Spinal cord (tissue), 10 donors: ENCODE measurements at places on chromosomes 3 and 15.

GRCh38 chr3:119098619-119099222 is 47.2 kb upstream of the TEX55 start:
- no peaks in the 10 kb centered on the region for H3K4me1 ChIP-seq
- DNase-seq: peak; percentile 46
- no peak overlapping the region for H3K4me3 ChIP-seq

DNA sequence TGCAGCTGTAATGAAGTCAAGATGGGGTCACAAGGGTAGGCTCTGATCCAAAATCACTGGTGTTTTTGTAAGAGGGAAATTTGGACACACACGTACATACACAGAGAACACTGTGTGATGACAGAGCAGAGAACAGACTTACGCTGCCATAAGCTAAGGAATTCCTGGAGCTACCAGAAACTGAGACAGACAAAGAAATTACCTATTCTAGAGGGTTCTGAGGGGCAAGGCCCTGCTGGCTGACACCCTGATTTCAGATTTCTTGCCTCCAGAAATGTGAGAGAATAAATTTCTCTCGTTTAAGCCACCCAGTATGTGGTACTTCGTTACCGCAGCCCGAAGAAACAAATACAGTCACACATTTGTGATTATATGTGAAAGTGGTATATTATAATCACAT is 24.8 kb downstream of the CBLB start:
- H3K27me3 ChIP-seq: no peaks in the 10 kb centered on the region
- H3K4me1 ChIP-seq: no peaks in the 10 kb centered on the region
- H3K4me3 ChIP-seq: no peak overlapping the region
- H3K27ac ChIP-seq: no peak overlapping the region
- DNase-seq: no peak

DNA sequence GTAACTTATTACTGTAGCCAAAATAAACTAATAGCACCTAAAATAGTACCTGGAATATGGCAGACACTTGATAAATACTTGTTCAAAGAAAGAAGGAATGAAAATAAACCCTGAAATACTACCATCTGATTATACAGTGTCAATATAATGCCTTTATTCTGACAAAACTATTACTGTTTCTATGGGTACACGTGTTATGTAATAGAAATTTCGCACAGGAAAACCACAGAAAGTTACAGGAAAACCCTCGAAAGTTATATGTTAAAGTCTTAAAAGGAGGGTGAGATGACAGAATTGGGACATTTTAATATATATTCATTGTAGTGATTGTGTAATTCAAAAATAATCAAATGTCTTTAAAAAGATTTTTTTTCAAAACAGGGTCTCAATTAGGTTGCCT is 28.8 kb downstream of the ETFA start:
- H3K27ac ChIP-seq: no peak overlapping the region
- H3K27me3 ChIP-seq: no peaks in the 10 kb centered on the region
- H3K36me3 ChIP-seq: peaks cover 21% of the 10 kb centered on the region

DNA sequence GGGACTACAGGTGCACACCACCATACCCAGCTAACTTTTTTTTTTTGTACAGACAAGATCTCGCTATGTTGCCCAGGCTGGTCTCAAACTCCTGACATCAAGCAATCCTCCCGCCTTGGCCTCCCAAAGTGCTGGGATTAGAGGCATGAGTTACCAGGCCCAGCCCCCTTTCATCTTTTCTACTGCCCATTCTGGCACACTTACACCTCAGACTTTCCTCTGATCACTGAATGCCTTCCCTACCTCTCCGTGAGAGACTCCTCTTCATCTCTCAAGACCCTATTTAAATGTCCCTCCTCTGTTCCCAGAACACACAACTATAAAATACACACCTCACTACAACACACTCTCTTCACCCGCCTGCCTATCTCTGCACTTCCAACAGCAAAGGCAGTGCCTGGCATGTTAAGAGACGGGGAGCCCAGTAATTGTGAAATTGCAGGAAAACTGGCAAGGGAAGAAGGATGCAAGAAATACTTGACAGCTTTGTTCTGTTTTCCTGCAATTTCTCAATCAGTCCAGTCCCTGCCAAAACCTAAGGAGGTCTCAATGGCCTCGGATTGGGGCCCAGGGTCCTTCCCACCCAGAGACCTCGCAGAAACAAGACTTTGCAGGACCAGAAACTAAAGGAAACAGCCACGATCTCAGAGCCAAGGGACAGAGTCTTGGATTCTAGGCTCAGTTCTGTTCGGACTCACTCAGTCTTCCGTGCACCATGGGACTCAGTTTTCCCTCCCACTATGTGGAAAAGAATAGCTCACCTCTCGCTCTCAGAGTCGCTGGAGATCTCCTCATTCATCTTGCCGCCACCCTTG is 849 bp downstream of the RRP9 start:
- no peak overlapping the region for H3K27ac ChIP-seq
- no peak for DNase-seq
- H3K36me3 ChIP-seq: peaks cover 58% of the 10 kb centered on the region
- H3K4me3 ChIP-seq: peak overlapping the region; percentile 69
- peaks cover 30% of the 10 kb centered on the region for H3K4me1 ChIP-seq
